Esophagus squamous epithelium (tissue), 5 donors: ENCODE measurements at places on chromosomes 7 and 10. TPM values are rescaled to one million over a fixed set of nuclear protein-coding genes. Genes with fewer than 3 reads are reported as not detected.

DNA sequence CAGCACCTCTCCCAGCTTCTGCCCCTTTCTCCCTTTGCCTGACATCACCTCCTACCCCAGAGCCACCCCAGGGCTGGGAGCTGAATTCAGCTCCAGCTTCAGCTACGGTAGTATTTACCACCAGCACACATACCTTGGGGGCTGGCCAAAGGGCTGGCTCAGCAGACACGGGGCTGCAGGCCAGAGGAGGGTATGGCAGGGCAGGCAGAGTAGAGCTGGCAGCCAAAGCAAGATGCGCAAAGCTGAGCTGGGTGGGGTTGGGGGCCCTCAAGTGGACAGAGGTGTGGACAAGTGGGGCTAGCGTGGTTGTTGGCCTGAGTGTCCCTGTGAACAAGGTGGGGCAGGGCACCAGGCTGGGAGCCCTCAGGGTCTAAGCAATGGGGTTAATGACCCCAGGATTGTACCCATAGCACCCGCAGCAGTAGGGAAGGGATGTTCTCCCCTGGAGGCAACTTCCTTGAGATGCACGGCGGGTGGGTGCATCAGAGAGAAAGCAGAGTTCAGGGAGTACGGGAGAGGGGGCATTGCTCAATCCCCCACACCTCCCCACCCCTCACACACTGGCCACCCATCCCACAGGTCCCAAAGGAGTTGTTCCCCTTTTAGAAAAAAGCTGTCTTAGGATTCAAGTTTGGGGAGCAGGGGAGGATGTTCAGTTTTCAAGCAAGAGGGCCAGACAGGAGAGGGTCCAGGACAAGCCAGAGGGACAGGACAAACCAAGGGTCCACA is 8.0 kb downstream of the VSIR start:
- no peaks in the 10 kb centered on the region for H3K36me3 ChIP-seq
- no peak for DNase-seq
- no peak overlapping the region for H3K4me3 ChIP-seq
- H3K27ac ChIP-seq, result peak overlapping the region; percentile 96
- no peaks in the 10 kb centered on the region for H3K27me3 ChIP-seq

GRCh38 chr7:36530456-36530855 is 140.8 kb downstream of the ANLN start:
- H3K4me3 ChIP-seq, result no peak overlapping the region
- H3K36me3 ChIP-seq, result no peaks in the 10 kb centered on the region
- no peak for DNase-seq
- H3K27me3 ChIP-seq, result no peaks in the 10 kb centered on the region
- H3K4me1 ChIP-seq, result peaks cover 21% of the 10 kb centered on the region
- no peak overlapping the region for H3K27ac ChIP-seq

GRCh38 chr7:151429560-151430331 is 10.2 kb downstream of the CRYGN start:
- H3K27me3 ChIP-seq, result no peaks in the 10 kb centered on the region
- H3K27ac ChIP-seq, result peak overlapping the region; percentile 75

DNA sequence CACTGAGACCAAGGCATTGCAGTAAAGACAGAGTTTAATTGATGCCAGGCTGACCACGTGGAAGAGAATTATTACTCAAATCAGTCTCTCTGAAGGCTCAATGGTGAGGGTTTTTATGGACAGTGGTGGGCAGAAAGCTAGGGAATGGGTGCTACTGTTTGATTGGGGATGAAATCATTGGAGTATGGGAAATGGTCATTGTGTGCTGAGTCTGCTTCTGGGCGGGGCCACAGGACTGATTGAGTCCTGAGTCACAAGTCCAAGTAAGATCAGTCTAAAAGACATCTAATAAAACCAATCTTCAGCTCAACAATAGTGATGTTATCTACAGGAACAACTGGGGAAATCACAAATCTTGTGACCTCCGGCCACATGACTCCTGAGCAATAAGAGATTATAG is 868.4 kb downstream of the SORCS3 start:
- no peak overlapping the region for H3K27ac ChIP-seq
- H3K27me3 ChIP-seq, result no peaks in the 10 kb centered on the region
- no peaks in the 10 kb centered on the region for H3K4me1 ChIP-seq

- H3K36me3 ChIP-seq, result no peaks in the 10 kb centered on the region
- no peak overlapping the region for H3K4me3 ChIP-seq
- no peaks in the 10 kb centered on the region for H3K27me3 ChIP-seq
These were observed 101.4 kb upstream of the GLI3 start for GRCh38 chr7:42338231-42338915.

GRCh38 chr10:89563861-89564478 is 28.6 kb upstream of the SLC16A12 start:
- peaks cover 9% of the 10 kb centered on the region for H3K27me3 ChIP-seq
- H3K27ac ChIP-seq, result no peak overlapping the region
- no peaks in the 10 kb centered on the region for H3K36me3 ChIP-seq
- H3K4me1 ChIP-seq, result no peaks in the 10 kb centered on the region
- DNase-seq, result no peak

DNA sequence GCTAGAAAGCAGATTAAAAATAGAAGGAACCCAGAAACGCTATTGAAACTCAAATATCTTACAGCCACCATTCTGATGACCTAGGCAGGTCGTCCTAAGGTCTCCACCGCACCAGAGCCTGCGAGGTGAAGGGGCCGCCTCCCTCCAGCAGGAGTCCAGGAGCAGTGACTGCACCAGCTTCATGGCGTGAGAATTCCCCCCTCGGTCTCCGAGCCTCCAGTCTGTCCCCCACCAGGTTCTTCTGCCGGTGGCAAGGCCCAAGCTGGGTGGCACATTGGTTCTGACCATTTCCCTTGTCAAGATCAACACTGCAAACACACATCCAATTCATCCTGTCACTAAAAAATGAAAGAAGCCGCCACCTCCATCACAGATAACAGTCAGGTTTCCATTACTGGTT is 98.7 kb downstream of the DIP2C start:
- no peaks in the 10 kb centered on the region for H3K27me3 ChIP-seq
- no peak overlapping the region for H3K27ac ChIP-seq
- H3K4me3 ChIP-seq, result no peak overlapping the region
- no peaks in the 10 kb centered on the region for H3K36me3 ChIP-seq
- no peaks in the 10 kb centered on the region for H3K4me1 ChIP-seq

DNA sequence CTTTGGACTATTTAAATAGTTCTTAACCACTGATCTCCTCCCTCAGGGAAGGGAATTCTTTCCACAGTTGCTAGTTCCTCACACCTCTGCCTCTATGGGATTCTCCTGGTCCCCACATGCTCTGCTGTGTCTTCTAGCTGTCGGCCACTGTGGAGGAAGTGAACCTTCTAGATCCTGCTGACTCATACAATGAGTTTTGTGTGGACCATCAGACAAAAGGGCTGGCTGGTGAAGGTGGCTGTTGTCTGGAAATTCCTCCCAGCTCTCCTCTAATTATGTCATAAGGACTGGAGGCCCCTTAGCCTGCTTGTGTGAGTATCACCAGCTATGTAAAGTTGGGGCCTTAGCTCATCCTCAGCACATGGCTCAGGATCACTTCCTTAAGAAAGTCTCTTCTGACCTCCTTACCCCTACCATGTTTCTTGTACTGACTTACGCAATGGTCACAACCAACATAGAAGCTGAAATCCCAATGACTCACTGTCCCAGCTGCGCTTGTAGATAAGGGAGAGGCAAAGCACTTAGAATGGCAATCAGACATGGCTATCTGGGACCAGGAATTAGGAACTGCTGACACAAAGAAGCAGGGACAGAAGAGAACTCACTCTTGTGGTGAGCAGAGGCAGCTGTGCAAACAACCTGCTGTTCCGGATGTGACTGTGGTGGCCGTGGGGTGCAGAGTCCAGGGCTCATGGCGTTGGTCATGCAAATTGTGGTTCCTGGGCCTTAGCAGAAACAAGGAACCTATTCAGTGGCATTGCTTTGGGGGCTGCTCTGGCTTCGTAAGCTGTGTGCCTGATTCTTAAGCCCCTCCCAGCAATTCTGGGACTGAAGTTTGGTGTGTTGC is 2.5 kb upstream of the MACC1 start:
- no peaks in the 10 kb centered on the region for H3K27me3 ChIP-seq
- H3K27ac ChIP-seq, result peak overlapping the region; percentile 81
- H3K4me3 ChIP-seq, result no peak overlapping the region
- no peaks in the 10 kb centered on the region for H3K36me3 ChIP-seq
- peaks cover 5% of the 10 kb centered on the region for H3K4me1 ChIP-seq

DNA sequence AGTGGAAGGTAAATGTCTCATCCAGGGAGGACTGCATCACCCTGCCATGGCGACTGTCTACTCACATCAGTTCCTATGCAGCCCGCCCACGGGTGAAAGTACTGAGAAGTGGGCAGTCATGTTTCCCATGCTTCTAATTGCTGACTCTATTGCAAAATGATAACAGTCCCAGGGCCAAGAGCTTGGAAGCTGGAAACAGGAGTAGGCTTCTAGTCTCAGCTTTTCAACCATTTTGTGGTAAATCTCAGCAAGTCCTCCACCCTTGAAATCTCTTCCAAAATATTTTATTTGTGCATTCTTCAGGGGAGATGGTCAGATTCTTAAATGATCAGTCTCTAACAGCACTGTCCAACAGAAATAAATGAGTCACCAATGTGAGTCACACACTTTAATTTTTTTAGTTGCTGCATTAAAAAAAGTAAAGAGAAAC is 48.1 kb upstream of the TARP start:
- no peak overlapping the region for H3K27ac ChIP-seq
- DNase-seq, result no peak
- H3K36me3 ChIP-seq, result no peaks in the 10 kb centered on the region
- no peak overlapping the region for H3K4me3 ChIP-seq
- peaks cover 3% of the 10 kb centered on the region for H3K27me3 ChIP-seq

DNA sequence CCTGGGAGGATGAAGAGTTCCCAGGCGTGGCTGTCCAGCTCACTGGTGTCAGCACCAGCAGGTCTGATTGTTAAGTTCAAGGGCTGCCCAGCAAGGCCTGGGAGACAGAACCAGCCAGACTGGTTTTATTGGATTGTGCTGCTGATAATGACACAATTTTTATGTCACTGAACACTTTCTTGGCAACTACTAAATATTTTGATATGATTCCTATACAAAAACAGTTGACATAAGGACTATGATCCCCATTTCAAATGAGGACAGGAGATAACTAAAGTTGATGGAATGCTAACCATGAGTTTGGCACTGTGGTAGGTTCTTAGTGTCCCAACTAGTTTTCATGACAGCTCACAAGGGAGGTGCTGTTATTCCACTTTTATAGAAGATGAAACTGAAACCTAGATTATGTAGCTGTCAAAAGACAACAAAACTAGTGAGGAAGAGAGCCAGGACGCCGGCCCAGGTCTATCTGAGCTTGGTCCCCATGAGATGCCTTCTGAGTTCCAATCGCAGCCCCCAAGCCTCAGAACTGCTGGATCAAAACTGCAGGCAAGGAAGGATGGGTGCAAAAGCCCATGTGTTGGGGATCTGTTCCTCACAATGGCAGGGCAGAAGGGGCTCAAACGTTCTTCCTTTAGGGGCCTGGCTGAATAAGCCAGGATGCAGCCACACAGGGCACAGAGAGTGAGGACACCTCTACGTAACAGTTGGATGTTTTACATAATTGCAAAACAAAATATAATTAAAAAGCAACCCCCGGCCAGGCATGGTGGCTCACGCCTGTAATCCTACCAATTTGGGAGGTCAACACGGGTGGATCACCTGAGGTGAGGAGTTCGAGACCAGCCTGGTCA is 52.8 kb downstream of the COBL start:
- DNase-seq, result no peak
- H3K27ac ChIP-seq, result peak overlapping the region; percentile 79
- peaks cover 51% of the 10 kb centered on the region for H3K4me1 ChIP-seq
- no peaks in the 10 kb centered on the region for H3K36me3 ChIP-seq

DNA sequence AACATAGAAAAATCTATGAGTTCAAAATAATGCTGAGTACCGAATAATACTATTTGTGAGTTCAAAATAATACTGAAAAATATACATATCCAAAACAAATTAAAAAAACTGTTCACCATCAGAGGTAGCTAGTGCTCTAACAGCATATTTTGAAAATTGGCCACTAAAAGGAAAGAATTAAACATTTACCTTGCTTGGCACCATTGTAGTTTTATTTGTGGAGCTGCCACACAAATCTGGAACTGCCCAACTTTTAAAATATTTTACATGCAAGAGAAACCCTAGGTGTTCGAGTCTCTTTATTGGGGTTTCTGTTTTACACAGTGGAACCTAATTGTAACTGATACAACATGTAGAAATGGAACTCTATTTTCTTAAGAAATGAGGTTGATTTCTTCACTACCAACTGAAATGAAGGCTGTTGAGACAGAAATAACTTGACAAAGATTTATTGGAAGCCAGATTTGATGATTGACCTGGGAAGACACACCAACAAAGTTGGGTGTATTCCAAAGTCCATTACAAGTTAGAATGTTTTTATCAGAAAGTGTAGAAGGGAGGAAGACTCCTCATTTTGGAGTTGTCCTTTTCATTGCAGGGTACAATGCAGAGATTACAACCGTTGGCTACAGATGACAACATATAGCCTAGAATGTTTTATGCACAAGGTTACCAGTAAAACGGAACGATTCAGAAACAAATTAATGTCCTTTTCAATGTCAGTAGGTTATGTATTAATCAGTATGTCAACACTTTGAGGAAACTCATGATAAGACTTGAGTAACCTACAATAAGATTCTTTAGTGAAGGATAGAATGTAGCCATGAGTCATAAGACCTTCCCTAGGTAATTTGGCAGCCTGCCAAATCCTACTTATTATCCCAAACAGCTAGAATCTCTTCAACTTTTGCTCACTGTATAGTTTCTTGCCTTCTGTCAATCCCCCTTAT is 73.8 kb upstream of the PAPSS2 start:
- DNase-seq, result no peak
- no peak overlapping the region for H3K27ac ChIP-seq
- H3K27me3 ChIP-seq, result no peaks in the 10 kb centered on the region
- no peak overlapping the region for H3K4me3 ChIP-seq
- peaks cover 7% of the 10 kb centered on the region for H3K4me1 ChIP-seq

DNA sequence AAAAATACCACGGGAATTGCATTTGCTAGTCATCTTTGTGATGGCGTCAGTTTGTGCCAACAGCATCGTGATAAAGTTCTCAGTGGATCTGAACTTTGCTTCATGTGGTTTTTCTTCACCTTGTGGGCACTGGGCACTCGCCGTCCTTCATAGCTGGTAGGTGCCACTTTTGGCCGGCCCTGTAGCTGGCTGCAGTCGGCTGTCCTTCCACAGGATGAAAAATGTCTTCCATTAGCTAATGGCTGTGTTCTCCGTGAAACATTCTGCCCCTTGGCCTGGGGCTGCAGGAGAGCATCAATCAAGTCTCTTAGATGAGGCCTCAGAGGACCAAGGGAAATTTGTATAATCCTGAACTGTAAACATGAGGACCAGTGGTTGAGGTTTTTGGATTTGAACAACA is 145.3 kb downstream of the DYNC1I1 start:
- H3K27ac ChIP-seq, result no peak overlapping the region
- peaks cover 3% of the 10 kb centered on the region for H3K27me3 ChIP-seq
- no peaks in the 10 kb centered on the region for H3K36me3 ChIP-seq
- no peaks in the 10 kb centered on the region for H3K4me1 ChIP-seq
- DNase-seq, result no peak

- H3K4me1 ChIP-seq, result peaks cover 6% of the 10 kb centered on the region
- H3K27ac ChIP-seq, result no peak overlapping the region
- DNase-seq, result no peak
- H3K27me3 ChIP-seq, result no peaks in the 10 kb centered on the region
These were observed 926 bp upstream of the C10orf71 start for GRCh38 chr10:49297818-49298670.

GRCh38 chr10:88194961-88195367 is 331.5 kb downstream of the PTEN start:
- H3K27me3 ChIP-seq, result no peaks in the 10 kb centered on the region
- no peak overlapping the region for H3K27ac ChIP-seq
- H3K36me3 ChIP-seq, result no peaks in the 10 kb centered on the region
- H3K4me3 ChIP-seq, result no peak overlapping the region

EIF4H gene
- 261 TPM for total RNA-seq

CNTNAP2 gene
- total RNA-seq, result 2.3 TPM

TFPI2 gene
- 0.67 TPM for total RNA-seq

FAM25C gene
- not detected for total RNA-seq
